Ecto neural progenitor cell (in vitro differentiated cells): ENCODE measurements at places on chromosomes 6 and 20.
A peak's percentile ranks its signal among the peaks of the same experiment; 100 is the strongest.

DNA sequence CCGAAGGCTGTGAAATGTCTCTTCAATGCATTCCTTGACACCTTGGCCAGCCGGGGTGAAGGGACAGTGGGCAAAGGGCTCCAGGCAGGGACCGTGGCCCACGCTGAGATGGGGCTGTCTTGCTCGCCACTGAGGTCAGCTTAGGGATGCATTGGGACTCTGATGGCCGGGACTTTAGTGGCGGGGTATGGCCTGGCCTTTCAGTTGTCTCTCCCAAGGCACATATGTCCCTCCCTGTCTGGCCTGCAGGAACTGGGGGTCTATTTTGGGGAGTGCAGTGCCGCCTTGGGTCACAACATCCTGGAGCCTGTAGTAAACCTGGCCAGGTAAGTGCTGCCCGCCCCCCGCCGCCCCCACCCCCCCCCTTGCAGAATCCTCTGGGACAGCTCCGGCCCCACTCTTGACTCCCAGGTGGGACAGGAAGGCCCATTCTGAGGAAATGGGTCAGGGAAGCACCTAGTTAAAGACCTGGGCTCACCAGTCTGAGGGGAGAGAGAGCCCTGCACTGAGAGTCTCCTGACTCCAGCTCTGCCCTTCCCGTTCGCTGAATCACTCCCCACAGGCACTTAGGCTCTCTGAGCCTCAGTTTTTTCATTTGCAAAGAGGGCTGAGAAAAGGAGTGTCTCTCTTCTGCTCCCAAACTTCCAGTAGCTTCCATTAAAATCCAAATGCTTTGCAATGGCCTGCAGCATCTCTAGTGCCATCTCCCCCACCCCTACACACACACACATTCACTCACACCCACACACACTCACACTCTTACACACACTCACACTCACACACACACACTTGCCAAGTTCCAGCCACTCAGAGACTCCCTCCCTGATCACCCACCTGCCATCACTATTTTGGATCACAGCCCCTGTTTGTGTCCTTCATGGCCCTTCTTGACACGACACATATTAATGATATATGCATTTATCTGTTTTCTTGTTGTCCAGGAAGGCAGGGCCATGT is 33.1 kb downstream of the RAB44 start:
- DNase-seq, result no peak

DNA sequence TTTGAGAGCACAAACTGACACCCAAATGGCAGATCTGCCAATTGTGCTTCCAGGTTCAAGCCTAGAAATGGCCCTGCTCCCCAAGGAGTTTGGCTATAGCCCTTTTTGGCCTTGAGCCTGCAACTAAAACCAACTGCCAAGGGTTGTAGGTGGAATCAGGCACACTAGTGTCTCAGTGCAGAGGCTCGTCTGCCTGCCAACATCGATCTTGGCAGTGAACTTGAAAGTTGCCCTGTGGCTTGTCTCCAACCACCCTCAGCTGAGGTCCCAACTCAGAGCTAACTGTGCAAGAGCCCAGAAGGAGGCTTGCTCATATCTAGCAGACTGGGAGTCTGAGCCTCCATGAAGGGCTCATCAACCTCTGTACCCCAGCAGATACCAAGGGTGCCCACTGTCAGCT is 92.7 kb upstream of the GLP1R start:
- no peak for DNase-seq

- no peak for DNase-seq
These were observed 1.8 kb upstream of the PSORS1C2 start for GRCh38 chr6:31140643-31141042.

GRCh38 chr20:23155141-23155590 is 69.0 kb upstream of the CD93 start:
- no peak for DNase-seq

DNA sequence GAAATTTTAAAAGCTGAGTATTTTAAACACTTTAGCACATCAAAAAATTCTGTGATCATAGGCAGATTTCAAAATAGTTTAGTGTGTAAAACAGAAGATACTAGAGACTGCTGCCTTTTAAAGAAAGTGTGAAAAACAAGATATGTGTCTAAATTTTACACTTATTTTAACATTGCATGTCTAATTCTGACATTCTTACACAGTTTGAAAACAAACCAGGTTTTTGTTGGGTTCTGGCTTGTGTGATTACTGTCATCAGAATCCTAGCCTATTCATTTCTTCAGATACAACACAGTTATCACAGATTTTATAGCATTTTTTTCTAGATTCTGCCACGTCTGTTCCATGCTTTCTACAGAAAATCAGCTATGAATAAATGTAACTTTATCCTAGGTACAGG is 257.1 kb downstream of the EYS start:
- no peak for DNase-seq

- no peak for DNase-seq
These were observed 158.8 kb upstream of the ENPP5 start for GRCh38 chr6:46329568-46329967.

DNA sequence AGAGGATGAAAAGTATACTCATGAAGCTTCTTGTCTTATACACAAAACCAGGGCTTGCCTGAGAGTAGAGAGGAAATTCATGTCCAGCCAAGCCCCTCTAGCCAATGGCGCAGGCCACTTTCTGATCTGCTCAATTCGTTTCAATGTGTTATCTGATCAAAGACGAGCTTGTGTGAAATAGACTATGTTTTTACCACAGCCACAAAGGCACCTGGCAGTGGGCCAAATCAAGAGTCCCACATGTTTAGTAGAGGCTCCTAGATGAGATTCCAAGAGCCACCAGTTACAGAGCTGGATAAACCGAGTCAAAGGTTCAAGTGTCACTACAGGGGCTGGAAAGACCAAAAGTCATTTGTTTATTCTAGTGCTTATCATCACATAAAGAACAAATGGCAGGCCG is 34.9 kb downstream of the GPLD1 start:
- DNase-seq, result no peak

DNA sequence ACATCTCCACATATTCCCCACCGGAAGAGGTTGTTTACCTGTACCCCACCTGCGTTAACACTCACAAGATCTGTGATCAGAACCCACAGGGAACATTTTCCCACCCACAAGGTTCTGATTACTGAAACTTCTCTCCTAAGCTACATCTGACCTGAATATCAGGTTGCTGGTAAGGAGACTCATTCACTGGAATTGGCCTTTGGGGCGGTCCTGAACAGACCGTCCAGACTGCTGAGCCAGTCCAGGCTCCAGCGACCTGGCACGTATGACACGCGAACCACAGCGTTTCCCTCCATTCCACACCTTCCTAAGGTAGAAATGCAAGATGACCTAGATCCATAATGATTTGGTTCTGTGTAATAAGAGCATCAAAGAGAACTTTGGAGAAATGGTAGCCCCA is 9.8 kb downstream of the VGLL2 start:
- DNase-seq, result no peak

- DNase-seq, result no peak
These were observed 347.0 kb downstream of the CDH4 start for GRCh38 chr20:61599061-61599531.

- peak; percentile 70 for DNase-seq
These were observed 523.0 kb upstream of the FLRT3 start for GRCh38 chr20:14860410-14860814.

GRCh38 chr6:138162111-138162954 is 594 bp downstream of the ARFGEF3 start:
- DNase-seq, result peak; percentile 62

- peak; percentile 76 for DNase-seq
These were observed 2.1 kb upstream of the VSX1 start for GRCh38 chr20:25083773-25084625.

DNA sequence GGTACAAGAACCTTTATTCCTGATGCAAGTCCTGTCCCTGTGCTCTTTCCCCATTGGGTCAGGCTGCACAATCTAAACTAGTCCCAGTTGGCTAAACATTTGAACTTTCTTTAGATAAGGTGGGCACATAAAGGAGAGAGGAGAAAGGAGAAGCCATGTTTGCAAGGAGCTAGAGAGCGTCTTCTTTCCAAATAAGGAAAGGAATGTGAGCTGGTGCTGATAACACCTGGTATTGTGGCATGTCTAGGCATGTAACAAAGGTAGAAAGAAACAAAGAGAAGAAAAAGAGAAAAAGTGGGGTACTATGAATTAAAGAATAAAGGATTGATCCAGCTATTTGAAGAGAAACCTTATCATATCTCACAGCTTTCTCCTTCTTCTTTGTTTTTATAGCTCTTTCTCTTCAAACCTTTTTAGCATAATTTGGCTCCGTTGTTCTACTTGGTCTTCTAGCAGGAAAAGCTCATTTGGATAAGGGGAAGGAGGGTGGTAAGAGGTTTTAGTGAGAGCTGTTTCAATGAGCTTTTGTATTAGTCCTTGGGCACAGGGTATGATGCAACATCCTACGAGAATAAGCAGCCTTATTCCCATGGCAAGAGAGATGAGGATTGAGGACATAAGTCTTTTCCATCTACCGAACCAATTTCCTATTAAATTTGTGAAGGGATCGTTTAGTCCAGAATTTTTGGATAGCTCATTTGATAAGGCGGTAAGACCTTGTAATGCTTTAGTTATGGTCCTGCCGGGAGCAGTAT is 415.5 kb upstream of the MAN1A1 start:
- no peak for DNase-seq

- DNase-seq, result no peak
These were observed 1.2 kb downstream of the TTLL9 start for GRCh38 chr20:31871618-31871954.

DNA sequence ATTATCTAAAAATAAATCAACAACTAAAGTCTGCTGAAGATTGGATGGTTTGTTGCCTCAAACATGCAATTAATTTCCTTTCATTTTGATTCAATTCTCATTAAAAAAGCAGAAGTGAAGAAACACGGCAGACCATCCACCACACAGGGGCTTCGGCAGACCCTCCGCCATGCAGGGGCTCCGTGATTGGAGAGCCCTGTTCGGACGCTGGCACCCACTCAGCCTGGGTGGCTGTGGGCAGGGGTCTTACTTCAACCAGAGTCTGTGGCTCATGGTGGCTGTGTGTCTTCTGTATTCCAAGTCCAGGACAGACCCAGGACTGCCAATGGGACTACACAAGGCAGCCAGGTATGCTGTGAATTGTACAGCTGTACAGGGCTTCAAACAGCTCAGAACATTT is 86.9 kb upstream of the FRMD1 start:
- DNase-seq, result no peak

DNA sequence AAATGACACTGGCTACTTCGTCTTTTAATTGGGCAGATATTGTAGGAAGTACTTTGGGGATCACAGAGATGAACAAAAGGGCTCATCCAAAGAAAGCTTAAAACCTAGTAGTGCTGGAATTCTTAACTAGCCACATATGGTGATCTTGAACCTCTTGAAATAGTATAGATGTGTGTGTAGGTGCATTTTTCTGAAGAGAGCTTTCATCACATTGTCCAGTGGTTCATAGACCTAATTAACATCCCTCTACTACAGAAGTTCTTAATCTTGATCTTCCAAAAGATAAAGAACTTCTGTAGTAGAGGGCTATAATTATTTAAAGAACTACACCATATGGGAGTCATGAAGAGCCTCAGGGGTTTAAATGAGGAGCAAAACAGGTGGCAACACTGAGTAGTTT is 2.3 kb upstream of the PRIM2 start:
- no peak for DNase-seq

DNA sequence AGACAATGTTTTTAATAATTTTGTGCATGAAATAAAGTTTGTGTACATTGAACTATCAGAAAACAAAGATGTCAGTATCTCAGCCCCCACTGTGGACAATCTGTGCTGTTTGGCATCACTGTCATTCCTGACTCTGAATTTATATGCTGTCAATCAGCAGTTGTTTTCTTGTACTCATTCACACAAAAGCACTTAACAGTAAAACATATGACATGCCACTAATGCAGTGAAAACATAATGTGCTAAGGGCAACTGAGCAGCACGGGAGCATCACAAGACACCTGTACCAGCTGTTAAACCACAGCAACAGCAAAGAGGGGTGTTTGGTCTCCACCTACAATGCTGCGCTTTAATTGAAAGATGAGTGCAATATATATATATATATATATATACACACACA is 647.8 kb upstream of the SLC35B3 start:
- DNase-seq, result no peak
